ENCODE measurements at places on chromosomes 2 and 18. TPM values are rescaled to one million over a fixed set of nuclear protein-coding genes. Genes with fewer than 3 reads are reported as not detected.

DNA sequence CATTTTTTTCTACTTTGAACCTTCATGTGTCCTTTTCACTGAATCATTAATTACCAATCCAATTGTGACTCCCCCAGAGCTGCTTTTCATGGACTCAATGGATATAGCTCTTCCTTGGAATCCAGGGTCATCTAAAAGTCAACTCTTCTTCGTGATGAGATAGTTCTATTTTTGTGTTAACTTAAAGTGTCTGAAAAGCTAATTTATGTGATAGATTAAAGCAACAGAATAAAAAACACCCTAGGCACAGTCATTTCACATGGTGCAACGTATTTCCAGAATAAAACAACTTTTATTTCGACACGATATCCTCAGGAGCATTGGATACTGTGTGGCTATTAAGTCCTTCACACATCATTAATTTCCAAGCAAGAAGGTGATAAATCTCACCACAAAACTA lies 250.6 kb upstream of the SPHKAP start:
- no peak for DNase-seq

- peak; percentile 65 for DNase-seq
Observed at GRCh38 chr2:28340312-28341202, 52.1 kb upstream of the FOSL2 start.

Gene C2orf66
- 0.36 TPM for total RNA-seq

- DNase-seq: no peak
Observed at GRCh38 chr2:225995796-225996461, 596.4 kb downstream of the NYAP2 start.

- peak; percentile 30 for DNase-seq
Observed at GRCh38 chr18:48926420-48926857, 24.3 kb downstream of the SMAD7 start.

Gene GKN1
- 0.29 TPM for total RNA-seq

Gene GALNT5
- 75.7 TPM for total RNA-seq

Measured in osteoblast (primary cell).